ENCODE measurements at places on chromosomes 12 and 14.

GRCh38 chr12:4987076-4988046 is 56.3 kb upstream of the KCNA5 start:
- no peak for DNase-seq

DNA sequence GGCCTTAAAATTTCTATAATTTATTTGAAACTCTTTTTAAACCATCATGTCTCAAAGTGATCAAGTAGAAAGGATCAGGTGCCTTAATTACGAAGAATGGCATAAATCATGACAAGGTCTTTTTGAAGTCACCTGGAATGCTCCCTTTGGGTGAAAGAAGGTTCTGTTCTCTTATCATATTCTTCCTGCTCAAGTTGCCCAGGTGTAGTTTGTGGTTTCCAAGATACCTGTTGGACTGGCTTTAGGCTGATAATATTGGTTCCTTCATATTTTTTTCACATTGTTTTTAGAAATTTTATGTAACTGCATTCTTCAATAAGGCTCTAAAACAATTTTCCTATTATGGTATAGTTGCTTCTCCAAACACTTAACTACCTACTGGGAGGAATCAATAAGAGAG is 29.2 kb downstream of the RASSF3 start:
- DNase-seq: no peak

DNA sequence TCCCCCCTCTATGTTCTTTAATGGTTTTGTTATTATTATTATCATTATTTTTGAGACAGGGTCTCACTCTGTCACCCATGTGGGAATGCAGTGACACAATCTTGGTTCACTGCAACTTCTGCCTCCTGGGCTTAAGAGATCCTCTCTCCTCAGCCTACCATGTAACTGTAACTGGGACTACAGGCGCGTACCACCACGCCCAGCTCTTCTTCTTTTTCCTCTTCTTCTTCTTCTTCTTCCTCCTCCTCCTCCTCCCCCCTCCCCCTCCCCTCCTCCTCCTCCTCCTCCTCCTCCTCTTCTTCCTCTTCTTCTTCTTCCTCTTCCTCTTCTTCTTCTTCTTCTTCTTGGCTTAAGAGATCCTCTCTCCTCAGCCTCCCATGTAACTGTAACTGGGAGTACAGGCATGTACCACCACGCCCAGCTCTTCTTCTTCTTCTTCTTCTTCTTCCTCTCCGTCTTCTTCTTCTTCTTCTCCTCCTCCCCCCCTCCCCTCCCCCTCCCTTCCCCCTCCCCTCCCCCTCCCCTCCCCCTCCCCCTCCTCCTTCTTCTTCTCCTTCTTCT is 5.4 kb upstream of the KRT7 start:
- no peak for DNase-seq

DNA sequence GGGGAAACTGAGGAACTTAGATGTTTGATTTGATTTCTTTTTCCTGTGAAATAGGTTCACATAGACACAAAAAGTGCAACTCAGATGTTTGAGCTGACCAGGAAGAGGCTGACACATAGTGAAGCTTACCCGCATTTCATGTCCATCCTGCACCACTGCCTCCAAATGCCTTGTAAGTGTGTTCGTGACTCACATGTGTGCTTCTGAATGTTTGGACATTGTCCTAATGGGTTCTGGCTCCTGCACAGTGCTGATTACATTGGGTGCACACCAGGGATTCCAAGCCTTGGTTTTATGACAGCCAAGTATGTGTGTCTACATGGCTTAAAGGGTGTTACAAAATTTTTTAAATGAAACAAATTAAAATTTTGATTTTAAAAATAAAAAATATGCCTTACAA is 137.4 kb downstream of the DAAM1 start:
- no peak for DNase-seq

- no peak for DNase-seq
These were observed 5.1 kb downstream of the COX14 start for GRCh38 chr12:50117057-50117622.

DNA sequence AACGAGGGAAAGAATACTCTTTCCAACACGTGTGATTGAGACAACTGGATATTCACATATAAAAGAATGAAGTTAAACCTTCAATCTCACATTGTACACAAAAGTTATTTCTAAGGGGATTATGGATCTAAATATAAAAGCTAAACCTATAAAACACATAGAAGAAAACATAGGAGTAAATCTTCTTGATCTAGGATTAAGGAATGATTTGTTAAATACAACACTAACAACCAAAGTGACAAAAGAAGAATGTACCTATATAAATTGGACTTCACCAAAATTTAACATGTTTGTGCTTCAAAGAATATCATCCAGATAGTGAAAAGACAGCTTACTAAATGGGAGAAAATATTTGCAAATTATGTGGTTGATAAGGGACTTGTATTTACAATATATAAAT is 36.9 kb upstream of the DLGAP5 start:
- no peak for DNase-seq

DNA sequence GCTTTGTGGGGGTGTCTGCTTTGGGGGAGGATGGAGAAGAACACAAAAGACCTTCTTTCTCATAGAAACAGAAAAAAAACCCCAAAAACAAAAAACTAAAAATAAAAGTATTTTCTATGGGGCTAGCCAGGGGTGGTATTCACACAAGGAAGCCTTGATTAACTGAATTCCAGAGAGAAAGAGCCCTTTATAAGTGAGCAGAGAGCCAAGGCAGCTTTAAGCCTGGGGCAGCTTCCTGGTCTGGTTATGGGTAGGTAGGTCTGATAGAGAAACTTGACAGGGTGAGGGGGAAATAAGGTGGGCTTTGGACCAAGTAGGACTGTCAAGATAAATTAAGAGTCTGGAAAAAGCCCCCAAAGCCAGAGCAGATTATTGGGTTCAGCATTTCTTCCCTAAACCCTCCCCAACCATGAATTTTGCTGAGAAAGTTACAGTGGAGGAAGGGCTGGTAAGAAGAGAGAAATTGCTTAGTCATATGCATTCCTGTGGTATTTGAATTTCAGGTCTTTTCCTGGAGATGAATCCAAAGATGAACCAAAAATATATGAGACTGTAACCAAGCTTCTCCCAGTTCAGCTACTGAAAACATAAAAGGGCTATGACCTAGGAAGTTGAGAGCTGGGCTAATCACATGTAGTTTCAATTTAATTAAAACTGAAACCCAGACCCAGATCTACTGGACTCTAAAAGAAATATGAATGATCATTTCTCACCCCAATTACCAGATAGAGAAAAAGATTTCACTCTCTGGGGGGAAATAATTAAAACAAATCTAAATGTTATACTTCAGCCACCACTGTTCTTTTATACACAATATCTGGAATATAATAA is 144.8 kb downstream of the TBC1D30 start:
- peak; percentile 36 for DNase-seq

All from MM.1S (cell line).